ENCODE measurements at places on chromosomes 7 and 10. TPM values are rescaled to one million over a fixed set of nuclear protein-coding genes. Genes with fewer than 3 reads are reported as not detected.

DNA sequence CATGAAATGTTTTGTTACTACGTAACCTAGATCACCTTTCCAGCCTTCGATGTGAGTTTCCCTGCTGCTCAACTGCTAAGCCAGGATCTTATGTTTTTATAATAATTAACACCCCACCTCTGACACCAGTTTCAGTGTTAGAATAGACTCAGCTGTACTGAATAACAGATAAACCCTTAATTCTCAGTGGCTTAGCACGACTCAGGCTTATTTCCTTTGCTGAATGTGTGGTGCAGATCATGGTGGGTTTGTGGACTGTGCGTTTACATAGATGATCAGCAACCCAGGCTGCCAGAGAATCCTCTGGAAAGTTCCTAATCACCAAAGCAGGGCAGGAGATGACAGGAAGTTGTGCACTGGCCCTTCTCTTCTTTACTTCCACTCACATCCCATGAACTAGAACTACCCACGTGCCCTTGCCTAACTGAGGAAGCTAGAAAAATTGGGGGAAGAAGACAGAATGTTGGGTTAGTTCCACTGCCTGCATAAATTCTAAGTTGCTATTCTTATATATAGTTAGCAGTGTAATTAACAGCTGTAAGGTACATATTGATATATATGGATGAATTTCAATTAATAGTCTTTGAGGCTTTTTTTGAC is 111.8 kb downstream of the MAPK8 start:
- no peak for DNase-seq

DNA sequence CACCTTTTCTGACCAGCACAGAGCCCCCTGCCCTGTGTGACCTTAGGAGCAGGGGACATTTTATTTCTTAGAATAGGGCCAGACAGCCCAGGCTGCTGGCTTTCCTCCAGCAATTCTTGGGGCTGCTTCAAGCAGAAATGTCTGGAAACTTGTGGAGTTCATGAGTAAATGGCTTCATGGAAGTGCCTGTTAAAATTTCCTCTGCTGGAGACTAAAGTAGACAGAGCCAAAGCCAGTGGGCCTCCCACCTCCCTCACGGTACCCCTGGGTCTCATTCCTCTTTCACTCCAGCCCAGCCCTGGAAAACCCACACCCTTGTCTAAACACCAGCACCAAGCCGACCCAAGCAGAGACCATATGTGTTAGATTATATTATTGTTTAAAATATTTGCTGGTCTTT is 505.5 kb upstream of the ZMIZ1 start:
- no peak for DNase-seq

- DNase-seq, result no peak
Observed at GRCh38 chr10:93704451-93704850, 2.1 kb upstream of the FRA10AC1 start.

GRCh38 chr10:130423455-130424305 is 287.5 kb downstream of the GLRX3 start:
- DNase-seq, result no peak

DNA sequence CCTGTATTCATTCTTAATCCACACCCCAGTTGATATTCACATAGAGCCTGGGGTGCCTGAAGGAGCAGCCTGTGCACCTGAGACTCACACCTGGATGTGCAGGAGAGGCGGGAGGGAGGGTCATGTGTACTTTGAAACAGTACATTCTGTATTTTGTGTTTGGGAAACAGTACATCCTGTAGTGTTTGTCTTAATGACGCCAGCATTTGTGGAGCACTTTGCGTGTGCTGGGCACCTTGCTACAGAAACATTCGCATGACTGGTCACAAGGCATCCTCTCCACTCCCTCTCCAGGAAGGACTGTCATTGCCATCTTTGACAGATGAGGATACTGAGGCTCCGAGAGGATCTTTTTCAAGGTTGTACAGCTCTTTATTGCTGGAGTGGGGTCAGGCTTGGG is 132.1 kb downstream of the TACC2 start:
- no peak for DNase-seq

GRM3 gene
- not detected for total RNA-seq

ACBD7 gene
- not detected for total RNA-seq

TMEM26 gene
- 0.23 TPM for total RNA-seq

ATG9B gene
- total RNA-seq, result not detected

CACUL1 gene
- 18.8 TPM for total RNA-seq

DNA sequence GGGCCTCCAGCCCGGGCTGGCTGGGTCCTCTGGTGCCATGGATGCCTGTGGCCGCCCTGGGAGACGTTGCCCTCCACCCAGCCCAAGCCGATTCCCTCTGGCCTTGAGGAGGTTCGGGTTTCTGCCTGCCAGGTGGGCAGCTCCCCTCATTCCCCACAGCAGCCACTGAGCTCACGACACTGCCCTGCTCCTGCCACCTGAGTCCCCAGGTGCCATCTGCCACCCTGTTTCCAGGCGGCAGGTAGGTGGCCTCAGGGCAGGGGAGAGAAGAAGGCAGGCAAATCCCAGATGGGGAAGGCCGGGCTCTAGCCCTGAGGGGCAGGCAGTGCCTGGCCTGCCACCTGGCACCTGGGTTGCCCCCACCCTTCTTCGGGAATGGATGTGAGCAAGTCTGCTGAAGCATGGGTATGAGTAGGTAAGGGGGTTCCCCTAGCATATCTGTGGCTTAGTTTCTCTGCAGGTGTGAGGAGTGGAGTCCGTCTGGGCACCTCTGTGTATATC is 92.2 kb upstream of the PPIF start:
- no peak for DNase-seq

MTERF1 gene
- 11.6 TPM for total RNA-seq

- peak; percentile 32 for DNase-seq
Observed at GRCh38 chr10:125538947-125539731, 143.8 kb downstream of the TEX36 start.

BLNK gene
- total RNA-seq, result 0.25 TPM

CLRN3 gene
- not detected for total RNA-seq

GRCh38 chr7:78690174-78690573 is 763.3 kb downstream of the MAGI2 start:
- DNase-seq, result no peak

GRCh38 chr7:31478721-31479120 is 35.2 kb upstream of the ITPRID1 start:
- no peak for DNase-seq

ADAM22 gene
- total RNA-seq, result 3.4 TPM

GRCh38 chr10:88110355-88110754 is 246.9 kb downstream of the PTEN start:
- DNase-seq, result no peak

- no peak for DNase-seq
Observed at GRCh38 chr10:116995648-116996047, 9.3 kb downstream of the SHTN1 start.

- no peak for DNase-seq
Observed at GRCh38 chr7:118312051-118312450, 87.5 kb downstream of the ANKRD7 start.

DNA sequence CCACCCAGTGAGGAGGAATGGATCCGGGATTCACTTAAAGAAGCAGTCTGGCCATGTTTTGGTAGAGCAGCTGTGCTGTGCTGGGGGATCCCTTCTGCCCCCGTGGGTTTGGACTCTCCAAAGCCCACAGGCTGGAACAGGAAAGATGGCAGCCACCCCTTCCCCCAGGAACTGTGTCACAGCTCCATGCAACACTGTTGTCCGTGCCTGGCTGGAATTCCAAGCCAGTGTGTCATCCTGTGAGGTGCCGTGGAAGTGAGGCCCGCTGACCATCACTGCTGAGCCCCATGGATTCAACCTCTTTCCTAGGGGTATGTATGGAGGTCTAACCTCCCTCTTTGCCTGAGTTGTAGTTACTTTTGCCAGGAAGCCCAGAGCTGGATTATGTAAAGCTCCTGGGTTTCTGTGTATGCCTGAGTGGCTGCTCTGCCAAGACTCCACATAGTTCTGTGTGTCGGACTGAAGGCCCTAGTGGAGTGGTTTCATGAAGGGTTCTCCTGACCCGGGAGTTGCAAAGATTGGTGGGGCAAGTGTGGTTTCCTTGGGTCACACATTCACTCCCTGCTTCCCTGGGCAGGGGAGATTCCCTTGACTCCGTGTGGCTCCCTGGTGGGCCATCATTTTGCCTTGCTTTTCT is 35.1 kb upstream of the PCGF5 start:
- DNase-seq, result no peak

GRCh38 chr10:114188001-114188400 is 8.8 kb downstream of the TDRD1 start:
- no peak for DNase-seq

SCD gene
- 2.7 TPM for total RNA-seq

KNDC1 gene
- 0.19 TPM for total RNA-seq

SFXN2 gene
- total RNA-seq, result 2.9 TPM

GRCh38 chr7:26508481-26508880 is 216.8 kb downstream of the SNX10 start:
- DNase-seq, result no peak

DNA sequence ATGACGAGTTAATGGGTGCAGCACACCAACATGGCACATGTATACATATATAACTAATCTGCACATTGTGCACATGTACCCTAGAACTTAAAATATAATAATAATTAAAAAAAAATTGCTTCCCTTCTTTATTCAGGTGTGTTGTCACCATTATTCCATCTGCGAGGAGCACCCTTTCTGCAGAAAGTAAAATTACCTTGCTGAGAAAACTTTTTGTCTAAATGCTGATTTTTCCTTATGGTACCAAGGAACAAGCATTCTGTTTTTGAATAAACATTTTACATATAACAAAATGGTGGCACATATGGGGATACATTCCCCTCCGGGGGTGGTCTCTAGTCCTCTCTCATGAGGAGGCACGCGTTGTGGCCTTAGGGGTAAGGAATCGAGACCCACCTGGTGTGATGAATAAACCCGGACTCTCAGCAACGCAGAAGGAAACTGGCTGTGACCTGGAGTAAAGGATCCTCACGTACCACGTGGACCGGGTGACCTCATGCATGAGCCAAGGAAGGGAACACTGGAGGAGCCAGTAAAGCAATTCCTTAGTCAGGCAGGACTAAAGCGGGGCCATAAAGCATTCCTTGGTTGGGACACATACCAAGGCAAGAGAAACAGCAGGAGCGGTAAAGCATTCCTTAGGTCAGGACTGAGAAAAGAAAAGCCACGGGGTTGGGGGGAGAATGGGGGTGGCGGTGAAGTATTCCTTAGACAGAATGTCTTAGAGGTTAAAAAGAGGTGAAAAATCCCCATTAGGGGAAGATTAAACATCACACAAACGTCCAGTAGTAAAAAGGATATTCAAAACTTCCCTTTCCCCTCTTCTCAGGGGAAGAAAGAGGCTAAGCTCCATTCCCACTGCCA is 20.8 kb upstream of the OPTN start:
- DNase-seq, result no peak

DNA sequence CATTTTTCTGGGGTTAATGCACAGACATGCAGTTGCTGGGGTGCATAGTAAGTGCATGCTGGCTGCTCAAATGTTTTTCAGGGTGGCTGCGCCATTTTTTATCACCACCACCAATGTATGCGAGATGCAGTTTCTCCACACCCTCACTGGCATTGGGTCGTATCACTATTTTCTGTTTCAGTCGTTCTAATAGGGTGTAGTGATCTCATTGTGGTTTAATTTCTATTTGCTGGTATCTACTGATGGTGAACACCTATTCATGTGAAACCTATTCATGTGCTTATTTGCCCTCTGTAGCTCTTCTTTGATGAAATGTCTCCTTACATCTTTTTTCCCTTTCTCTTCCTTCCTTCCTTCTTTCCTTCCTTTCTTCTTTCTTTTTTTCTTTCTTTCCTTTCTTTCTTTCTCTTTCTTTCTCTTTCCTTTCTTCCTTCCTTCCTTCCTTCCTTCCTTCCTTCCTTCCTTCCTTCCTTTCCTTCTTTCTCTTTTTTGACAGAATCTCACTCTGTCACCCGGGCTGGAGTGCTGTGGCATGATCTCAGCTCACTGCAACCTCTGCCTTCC is 84.3 kb downstream of the ELFN1 start:
- no peak for DNase-seq

- no peak for DNase-seq
Observed at GRCh38 chr10:102963756-102964025, 45.6 kb downstream of the CNNM2 start.

DNA sequence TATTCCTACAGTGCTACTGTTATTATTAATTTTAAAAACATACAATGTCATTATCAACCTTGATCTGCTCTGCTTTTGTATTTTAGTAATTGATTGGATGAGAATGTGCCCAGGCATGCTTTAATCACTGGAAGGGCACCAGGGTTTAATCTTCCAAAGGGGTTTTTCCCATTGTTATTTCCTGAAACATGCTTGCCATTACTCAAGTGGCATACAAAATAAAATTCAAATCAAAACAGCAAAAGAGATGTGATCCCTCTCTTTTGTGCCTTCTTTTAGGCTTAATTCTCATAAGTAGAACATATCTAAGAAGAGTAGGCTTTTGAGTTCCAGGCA is 963.3 kb downstream of the LRMDA start:
- DNase-seq, result no peak

GRCh38 chr10:125797424-125797823 is 21.8 kb upstream of the MMP21 start:
- no peak for DNase-seq

AOC1 gene
- total RNA-seq, result not detected

LRMDA gene
- total RNA-seq, result 11.7 TPM

DNA sequence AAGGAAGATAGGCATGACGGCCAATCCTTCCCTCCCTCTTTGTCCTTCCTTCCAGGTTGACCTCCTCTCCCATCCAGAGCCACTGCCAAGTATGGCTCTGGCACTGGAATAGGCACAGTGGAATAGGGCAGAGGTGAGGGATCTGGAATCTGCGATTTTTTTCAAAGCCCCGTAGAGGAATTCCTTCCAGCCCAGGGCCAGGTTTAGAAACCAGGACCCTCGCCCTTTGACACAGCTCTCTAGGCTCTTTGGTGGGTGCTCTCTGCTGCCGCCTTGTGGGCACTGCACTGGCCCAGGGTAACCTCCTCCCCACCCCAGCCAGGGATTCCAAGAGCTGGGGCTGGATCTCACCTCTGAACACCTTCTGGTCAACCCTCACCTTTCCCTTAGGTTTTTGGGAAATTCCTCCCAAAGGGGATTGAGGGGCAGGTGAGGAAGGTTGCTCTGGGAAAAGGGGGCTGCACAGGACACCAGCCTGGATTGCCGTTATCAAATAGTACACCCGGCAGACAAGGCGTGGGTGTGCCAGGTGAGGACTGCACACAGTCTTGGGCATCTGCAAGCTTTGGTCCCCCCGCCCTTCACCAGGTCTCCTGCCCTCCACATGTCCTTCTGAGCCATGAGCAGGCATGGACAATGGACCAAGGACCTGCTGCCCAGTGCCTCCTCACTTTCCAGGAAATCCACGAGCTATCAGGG is 22.8 kb downstream of the C10orf105 start:
- DNase-seq, result peak; percentile 58

DNA sequence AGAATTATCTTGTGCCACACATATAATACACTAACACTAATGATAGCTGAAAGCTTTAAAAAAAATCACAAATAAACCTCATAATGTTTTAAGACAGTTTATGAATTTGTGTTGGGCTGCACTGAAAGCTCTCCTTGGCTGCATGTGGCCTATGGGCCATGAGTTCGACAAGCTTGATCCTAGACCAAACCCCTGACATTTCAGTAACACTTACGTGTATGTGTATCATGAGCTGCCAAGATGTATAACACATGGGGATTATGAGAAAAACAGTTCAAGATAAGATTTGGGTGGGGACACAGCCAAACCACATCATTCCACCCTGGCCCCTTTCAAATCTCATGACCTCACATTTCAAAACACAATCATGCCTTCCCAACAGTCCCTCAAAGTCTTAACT is 823.8 kb downstream of the PCDH15 start:
- DNase-seq, result no peak

- DNase-seq, result no peak
Observed at GRCh38 chr7:35648367-35648766, 46.6 kb downstream of the HERPUD2 start.

All from heart left ventricle (tissue), 16 donors.